Stimulated activated CD8-positive, alpha-beta memory T cell treated with anti-CD3 and anti-CD28 coated beads, Interleukin-4, amount 100 ng/mL, for 1 hour (primary cell): ENCODE measurements at places on chromosomes 4 and X.

DNA sequence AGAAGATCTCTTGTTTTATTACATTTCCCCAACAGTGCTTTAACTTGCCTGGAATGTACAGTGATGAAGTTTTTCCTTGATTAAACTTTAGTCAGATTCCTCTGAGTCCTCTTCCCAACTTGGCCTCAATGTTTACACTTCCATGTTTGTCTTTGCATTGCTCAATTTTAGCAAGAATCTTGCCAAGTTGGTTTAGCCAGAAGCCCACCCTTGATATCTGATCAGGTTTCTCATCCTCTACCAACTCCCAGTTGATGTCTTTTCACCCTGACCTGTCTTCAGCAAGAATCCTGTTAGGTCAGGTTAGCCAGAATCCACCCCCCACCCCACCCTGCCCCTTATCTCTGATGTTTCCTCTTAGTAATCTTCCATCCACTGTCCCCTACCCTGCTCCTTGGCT lies 120.9 kb downstream of the MBNL3 start:
- DNase-seq, result no peak

DNA sequence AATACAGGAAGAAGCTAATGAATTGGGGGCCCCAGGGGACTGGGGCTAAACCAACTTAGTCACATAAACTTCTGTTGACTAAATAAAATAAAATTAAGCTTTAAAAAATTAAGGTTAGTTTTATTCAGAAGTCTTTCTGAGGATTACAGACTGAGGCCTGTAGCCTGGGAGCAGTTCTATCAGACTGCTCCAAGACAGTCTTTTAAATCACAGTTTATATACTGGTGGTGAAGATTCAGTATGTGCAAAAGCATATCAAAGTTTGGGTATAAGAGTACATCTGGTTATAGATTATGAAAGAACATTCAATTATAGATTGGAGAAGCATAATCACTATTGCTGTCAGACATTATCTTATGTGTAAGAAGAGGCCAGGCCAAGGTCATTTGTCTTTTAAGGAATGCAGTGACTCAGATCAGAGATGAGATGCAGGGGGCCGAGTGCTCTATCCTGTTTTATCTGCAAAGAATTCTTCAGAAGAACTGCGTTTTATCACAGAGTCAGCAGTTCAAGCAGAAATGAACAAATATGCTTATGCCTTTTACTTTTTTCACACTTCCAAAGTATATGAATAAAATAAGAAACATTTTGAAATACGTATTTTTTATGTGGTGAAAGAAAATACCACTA lies 109.4 kb downstream of the PDHA2 start:
- no peak for DNase-seq

- no peak for DNase-seq
These were observed 1906.2 kb downstream of the C4orf33 start for GRCh38 chr4:131002132-131002531.

DNA sequence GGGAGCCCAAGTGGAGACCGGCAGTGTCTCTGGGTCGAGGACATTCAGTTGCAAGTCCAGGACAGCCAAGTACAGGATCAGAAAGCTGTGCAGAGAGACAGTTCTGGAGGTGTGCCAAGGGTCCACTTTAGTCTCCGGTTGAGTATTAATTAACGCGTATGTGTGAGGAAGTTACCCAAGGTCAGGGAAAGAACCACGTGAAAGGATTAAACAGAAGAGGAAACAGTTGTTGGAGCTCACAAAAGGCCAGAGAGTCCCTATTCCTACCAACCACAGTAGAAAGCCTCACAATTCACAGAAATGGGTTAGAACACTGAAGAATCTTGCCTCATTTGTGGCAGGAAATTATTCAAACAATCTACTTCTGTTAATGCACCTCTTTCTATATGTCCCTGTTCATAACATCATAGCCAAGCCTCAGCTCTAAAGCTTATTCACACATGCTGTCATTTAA lies 17.9 kb upstream of the NSUN7 start:
- DNase-seq, result no peak

DNA sequence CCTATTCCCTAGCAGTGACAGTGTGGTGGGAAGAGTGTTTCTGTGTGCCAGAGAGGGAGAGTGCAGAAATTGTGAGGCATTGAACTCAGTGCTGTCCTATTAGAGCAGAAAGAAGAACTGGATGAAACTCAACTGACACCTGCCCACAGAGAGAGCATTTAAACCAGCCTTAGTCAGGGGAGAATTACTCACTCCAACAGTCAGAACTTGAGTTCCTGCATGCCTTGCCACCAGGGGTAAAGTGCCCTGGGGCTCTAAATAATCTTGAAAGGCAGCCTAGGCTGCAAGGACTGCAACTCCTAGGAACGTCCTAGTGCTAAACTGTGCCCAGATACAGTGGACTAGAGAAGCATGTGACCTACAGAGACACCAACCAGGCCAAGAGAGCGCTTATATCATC lies 12.8 kb downstream of the CYSLTR1 start:
- DNase-seq, result no peak

GRCh38 chr4:119136546-119136945 lies 914 bp downstream of the MYOZ2 start:
- DNase-seq, result no peak

GRCh38 chr4:166501941-166502382 lies 628.9 kb downstream of the TLL1 start:
- DNase-seq, result no peak

- no peak for DNase-seq
These were observed 38.4 kb upstream of the CLNK start for GRCh38 chr4:10722957-10723356.

DNA sequence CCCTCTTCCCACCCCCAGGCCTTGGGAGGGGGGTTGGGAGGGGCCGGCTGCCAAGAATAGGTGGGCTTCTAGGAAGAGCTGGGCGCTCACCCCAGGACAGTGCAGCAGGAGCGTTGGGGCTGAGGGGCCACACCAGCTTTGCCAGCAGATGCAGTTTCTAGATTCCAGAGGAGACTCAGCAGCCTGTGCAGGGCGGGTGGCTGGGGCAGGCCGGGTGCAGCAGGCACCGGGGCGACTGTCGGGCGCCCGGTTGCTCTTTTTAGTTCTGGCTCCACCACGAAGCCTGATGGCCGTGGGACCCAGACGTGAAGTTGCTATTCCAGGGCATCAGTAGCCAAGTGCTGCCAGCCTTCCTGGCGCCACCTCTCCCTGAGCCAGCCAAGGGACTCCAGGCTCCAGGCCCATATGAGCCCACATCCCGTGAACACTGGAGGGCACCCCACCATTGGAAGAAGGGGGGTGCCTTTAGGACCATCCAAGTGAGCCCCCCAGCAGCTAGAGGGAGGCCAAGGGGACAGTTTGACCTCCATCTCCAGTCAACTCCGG lies 5.8 kb downstream of the SSR4 start:
- no peak for DNase-seq

DNA sequence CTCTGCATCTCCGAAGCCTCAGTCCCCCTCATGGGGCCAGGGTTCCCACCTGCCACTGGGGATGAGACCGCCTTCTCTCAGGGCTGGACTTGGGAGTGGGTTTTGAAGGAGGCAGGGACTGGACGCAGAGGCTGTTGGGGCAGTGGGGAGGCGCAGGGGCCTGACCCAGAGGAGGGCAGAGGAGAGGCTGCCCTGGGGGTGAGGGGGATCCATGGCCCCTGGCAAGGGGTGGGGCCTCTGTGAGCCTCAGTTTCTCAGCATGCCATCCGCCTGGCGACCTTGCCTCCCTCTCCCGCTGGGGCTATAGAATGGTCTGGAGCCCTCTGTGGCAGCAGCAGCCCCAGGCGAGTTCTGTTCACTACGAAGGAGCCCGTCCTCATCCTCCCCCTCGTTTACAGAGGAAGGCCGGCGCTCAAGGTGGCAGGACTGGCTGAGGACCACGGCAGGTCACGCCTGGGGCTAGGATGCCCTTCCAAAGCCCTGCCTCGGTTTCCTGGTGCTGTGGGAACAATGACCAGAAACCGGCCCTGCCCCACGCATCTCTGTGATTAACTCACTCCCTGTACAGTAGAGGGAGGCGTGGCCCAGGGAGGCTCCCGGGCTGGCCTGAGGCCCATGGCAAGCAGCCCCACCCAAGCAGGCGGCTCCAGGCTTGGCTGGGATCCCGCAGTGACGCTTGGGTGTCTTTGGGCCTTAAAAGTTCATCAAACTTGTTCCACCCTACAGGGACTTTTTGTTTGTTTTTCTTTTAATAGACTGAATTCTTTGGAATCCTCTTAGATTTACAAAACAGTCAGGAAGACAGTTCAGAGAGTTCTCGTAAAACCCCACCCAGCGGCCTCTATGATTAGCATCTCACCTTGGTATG lies 16.0 kb upstream of the SH3TC1 start:
- no peak for DNase-seq
